ENCODE measurements at places on chromosomes 3 and 15.

DNA sequence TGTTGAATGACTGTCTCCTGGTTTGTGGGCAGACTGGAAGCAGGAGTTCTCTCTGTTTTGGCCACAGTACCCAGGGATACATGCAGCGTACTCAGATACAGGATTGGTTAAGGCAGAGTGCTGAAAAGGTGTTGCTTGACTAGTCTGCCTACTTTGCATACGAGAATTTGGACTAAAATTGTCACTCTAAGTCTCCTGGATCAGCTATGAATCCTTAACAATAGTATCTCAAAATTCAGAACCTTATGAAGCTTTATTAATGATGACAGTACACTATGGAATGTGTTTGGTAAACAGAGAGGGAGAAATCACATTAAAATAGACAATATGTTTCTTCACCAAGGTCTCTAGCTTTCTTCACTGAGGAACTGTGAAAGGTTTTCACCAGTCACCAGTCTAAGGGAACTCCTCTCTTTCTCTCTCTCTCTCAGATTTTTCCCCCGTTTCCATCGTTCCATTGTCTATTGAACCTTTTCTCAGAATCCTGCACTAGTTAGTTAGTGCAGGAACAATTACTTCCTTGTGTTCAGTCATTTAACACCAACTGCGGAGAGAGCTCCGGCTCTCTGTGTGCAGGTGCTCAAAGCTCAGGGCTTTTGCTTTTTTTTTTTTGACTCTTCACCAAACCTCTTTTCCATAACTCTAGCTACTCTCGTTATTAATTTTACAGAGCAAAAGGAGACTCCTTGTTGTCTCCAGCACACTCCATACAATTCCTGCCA is 85.9 kb upstream of the FNDC3B start:
- DNase-seq = no peak

DNA sequence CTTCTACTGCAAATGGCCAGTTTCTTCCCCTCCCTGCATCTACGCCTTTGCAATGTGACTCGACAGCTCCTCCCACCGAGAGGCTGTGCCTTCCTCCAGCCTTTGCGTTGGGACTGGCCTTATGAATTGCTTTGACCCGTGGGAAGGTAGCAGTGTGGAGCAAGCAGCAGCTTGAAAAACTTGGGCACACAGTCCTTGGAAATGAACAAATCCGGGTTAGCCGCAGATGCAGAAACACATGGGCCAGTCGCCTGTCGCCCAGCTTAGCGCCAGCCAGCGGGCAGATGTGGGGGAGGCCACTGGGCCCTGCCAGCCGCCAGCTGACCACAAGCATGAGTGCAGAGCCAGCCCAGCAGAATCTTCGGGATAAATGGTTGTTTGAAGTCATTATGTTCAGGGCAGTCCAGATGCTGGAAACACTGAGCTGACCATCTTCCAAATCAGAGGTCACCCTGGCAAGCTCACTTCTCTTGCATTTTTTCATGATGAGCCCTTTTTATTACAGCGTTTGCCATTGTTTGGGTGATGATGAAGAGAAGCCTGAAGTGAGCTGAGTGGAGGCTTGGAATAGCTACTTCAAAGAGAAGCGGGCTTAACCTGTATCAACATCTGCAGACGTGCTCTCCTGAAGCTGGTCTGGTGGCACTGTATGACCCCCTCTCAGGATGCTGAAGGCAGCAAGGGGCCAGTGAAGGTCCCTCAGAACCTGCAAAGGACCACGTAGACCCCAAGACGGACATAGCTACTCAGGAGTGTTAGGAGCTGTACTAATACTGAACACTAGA is 9.8 kb downstream of the SELENOS start:
- no peak for DNase-seq

GRCh38 chr3:46829699-46830208 is 33.5 kb downstream of the MYL3 start:
- no peak for DNase-seq

- DNase-seq = no peak
Measured at GRCh38 chr3:151268267-151269235, 9.8 kb downstream of the P2RY14 start.

DNA sequence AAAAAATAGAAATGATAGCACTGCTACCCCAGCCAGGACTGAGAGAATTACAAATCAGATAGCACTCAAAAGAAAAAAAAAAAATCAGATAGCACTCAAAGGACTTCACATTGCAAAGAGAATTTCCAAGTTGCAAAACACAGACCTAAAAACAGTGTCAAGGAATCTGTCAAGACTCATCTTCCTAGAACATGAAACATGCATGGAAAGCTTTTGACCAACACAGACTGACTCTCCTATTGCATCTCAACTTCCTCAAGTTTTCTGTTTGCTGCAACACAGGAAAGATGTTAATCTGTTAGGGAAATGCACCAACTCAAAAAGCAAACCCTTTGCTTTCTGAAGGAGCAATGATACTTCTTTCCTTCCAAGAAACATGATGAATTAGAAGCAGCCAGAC is 42.3 kb downstream of the RAB27A start:
- DNase-seq = no peak

GRCh38 chr3:181176601-181177000 is 187.1 kb upstream of the DNAJC19 start:
- DNase-seq = no peak

DNA sequence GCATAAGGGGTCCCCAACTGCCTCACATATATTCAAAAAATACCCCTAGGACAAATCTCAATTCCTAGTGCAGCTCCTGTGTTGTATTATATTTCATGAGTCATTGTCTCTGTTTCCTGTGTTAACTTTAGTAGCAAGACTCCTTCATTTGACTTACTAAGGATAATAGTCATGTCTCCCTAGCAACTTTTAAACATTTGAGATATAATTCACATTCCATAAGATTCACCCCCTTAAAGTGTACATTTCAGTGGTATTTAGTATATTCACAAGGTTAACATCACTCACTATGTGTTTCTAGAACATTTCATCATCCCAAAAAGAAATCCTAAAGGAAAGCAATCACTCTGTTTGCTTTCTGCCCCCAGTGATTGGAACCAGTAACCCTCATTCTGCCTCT is 121.3 kb upstream of the WNT7A start:
- no peak for DNase-seq

DNA sequence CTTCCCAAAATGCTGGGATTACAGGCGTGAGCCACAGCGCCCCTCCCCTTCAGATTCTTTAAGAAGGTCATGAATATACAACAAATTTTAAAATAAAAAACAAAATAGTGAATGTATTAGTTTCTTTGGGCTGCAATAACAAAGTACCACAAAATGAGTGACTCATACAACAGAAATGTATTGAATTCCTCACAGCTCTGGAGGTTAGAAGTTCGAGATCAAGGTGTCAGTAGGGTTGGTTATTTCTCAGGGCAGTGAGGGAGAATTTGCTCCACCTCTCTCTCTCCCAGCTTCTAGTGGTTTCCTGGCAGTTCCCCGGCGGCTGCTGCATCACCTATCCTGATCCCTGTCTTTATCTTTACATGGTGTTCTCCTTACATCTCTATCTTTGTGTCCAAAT is 804.0 kb downstream of the ROBO1 start:
- DNase-seq = no peak

DNA sequence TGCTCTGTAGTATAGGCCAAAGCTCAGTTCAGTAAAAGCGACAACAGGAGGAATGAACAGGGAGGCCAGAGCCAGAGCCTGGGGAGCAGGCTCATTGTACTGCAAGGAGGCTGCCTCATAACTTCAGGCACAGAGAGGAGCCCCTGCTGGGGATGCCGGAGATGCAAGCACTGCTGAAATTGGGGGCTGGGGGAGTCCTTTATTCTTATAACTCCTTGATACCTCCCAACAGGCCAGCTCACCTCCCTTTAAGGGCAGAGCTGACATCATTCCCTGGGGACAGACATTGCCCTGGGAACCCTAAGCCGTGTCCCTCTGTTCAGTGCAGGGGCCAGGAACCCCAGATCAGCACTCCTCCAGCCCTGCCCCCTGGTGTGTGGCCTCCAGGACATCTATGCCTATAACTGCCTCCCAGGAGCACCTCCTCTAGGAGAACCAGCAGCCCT is 83.8 kb upstream of the MRPS22 start:
- DNase-seq = no peak

DNA sequence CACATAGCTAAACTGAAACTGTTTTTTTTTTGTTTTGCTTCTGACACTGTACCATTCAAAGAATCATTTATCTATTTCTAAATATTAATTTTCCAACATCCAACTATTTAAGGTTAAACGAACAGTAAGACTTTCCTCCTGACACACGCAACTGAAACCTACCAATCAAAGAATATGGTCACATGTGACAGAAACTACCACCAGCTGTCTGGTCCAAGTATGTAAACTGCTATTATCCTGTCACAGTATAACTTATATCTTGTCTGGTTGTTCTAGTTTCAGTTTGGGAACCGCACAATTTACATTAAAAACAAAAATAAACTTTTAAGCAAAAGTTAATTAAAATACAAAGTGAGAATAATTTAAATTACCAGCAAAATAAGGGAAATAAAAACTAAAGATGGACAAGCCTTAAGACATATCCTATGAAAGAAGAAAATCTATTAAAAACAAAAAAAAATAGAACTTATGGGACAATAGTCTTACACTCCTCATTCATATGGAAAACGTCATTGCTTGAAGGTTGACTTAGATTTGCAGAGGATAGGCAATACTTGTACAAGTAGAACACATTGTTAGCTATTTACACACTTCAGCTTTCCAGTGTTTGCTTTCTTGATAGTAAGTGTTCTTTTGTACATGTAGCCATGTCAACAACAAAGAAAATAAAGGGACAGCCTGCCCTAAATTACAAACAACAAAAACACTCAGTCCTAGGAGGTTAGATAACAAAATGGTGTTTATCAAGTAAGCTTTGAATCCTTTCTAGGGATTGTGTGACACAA is 26.8 kb upstream of the CHRM5 start:
- DNase-seq = no peak

- no peak for DNase-seq
Measured at GRCh38 chr3:25725810-25726209, 57.4 kb downstream of the NGLY1 start.

- no peak for DNase-seq
Measured at GRCh38 chr15:44096596-44096995, 98.5 kb downstream of the FRMD5 start.

GRCh38 chr3:9196020-9196419 is 53.4 kb downstream of the SRGAP3 start:
- DNase-seq = no peak

DNA sequence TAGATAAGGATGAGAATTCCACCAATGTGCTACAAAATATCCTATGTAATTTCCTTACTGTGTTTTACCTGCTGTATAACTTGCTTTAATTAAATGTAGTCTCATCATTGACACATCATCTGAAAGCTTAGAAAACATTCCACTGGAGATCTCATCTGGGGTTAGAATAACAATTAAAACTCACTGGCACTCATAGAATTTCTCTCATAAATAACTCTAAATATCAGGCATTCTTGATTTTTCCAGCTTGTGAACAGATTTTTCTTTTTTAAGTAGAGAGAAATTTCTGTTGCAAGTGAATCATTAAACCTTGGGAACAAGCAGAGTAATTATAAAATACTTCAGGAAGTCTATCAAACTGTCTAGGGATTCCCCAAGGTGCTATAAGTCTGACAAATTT is 843.8 kb downstream of the NAALADL2 start:
- no peak for DNase-seq

- DNase-seq = no peak
Measured at GRCh38 chr3:162332344-162332743, 835.7 kb downstream of the OTOL1 start.
